ENCODE measurements at places on chromosomes 12 and 14. TPM values are rescaled to one million over a fixed set of nuclear protein-coding genes. Genes with fewer than 3 reads are reported as not detected.

The C12orf42 gene
- total RNA-seq: not detected

The RASAL1 gene
- total RNA-seq: 16.0 TPM

The NRDE2 gene
- total RNA-seq: 20.1 TPM

The SIX6 gene
- not detected for total RNA-seq

The DBX2 gene
- not detected for total RNA-seq

The KRT83 gene
- total RNA-seq: not detected

The MYF5 gene
- not detected for total RNA-seq

The FERMT2 gene
- total RNA-seq: 24.8 TPM

The KLRD1 gene
- 0.27 TPM for total RNA-seq

GRCh38 chr12:29750131-29750927 lies 33.4 kb downstream of the TMTC1 start:
- no peak for DNase-seq

- no peak for DNase-seq
These were observed 80.2 kb upstream of the NUDT4 start for GRCh38 chr12:93297536-93297935.

DNA sequence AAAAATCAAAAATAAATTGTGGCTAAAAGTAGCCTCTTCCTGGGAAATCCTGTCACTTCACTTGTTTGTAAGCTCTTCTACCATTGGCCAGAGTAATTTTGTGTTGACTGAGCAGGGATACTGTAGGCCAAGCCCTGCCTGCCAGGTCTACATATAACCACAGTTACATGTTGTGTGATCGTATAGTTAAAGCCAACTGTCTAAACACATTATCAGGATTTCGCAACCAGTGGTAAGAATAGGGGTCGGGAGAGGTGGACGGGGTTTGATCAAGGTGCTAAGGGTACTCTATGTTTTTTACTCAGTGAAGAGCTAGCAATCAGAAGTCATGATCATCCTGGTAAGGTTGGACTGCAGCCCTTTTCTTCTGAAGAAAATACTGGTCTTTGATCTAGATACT lies 13.4 kb downstream of the ANKRD13A start:
- no peak for DNase-seq

GRCh38 chr14:88286309-88286708 lies 36.8 kb downstream of the KCNK10 start:
- no peak for DNase-seq

GRCh38 chr14:103606963-103607668 lies 21.9 kb upstream of the KLC1 start:
- no peak for DNase-seq

DNA sequence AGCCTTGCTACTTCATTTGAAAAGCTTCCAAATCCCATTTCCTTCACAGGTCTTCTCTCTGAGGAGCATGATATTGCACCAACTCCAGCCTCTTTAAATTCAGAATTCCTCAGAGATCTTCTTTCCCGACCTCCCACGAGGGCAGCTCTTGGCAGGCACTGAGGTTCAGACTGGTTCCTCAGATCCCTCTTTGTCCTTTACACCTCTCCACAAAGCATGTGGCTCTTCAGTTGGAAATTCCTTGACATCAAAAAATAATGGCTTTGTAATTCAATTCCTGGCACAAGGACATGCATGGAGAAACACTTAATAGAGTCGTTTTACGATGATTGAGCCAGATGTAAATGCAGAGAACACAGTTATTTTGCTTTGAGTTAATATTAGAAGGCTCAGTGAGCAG lies 63.2 kb upstream of the TMX1 start:
- no peak for DNase-seq

DNA sequence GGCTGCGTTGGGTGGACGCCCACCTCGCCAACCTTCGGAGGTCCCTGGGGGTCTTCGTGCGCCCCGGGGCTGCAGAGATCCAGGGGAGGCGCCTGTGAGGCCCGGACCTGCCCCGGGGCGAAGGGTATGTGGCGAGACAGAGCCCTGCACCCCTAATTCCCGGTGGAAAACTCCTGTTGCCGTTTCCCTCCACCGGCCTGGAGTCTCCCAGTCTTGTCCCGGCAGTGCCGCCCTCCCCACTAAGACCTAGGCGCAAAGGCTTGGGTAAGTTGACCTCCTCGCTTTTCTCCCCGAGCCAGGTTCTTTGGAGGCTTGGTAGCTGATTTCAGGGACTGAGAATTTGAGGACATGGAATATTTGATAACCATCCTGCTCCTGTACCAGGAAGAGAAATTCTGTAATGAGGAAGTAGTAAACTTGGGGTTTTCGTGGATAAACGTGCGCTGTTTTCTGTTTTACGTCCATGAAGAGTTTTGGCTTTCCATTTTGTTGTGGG lies 530 bp downstream of the APAF1 start:
- no peak for DNase-seq

DNA sequence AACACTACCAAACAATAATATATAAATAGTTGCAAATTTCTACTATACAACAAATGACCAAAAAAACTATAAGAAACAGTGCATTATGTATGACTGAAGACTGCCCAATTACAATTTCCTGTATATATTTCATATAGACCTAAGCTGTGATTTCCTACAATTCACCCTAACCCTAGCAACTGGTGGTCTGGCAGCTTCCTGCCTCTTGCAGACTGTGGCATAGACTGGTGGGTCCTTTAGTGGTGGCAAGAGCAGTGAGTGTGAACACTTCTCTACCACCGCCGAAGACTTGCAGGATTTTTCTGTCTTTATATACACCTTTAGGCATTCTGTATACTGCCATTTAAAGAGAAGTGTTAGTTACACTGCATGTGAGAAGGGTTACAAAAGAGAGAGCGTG lies 43.6 kb upstream of the CMAS start:
- DNase-seq: no peak

DNA sequence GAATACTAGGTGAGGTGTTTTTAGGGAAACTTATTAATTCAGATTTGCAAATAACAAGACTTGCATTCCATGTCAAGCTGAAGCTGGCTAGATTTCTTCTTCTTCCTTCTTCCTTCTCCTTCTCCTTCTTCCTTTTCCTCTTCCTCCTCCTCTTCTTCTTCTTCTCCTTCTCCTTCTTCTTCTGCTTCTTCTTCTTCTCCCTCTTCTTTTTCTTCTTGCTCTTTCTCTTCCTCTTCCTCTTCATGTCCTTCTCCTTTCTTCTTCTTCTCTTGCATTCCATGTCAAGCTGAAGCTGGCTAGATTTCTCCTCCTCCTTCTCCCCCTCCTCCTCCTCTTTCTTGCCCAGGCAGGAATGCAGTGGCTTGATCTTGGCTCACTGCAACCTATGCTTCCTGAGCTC lies 297.8 kb downstream of the PRKD1 start:
- no peak for DNase-seq

GRCh38 chr12:98136544-98136943 lies 378.8 kb upstream of the TMPO start:
- DNase-seq: no peak

GRCh38 chr12:103715494-103715893 lies 125.5 kb downstream of the NT5DC3 start:
- DNase-seq: no peak

- no peak for DNase-seq
These were observed 21.7 kb downstream of the FBRSL1 start for GRCh38 chr12:132511516-132512196.
